Astrocyte of the hippocampus (primary cell): ENCODE measurements at places on chromosomes 11 and 22.
A peak's percentile ranks its signal among the peaks of the same experiment; 100 is the strongest.

GRCh38 chr11:14981507-14981906 is 9.4 kb upstream of the CALCA start:
- DNase-seq = no peak

DNA sequence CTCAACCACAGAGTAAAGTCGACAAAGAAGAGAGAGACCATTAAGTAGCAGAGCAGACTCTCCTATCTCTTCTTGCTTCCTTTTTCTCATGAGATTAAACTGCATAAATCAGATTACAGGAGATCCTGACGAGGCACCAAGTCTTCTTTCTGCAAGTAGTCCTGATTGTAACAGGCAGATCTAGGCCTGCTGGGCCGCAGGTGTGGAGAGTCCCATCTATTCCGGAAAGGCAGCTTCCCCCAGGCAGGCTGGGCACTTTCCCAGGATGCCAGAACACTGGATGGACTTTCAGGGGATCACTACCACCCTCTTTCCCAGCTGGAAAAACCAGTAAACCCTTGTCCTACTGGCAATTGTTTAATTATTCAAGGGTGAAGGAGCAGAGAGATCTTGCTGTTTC is 173.0 kb upstream of the CADM1 start:
- no peak for DNase-seq

DNA sequence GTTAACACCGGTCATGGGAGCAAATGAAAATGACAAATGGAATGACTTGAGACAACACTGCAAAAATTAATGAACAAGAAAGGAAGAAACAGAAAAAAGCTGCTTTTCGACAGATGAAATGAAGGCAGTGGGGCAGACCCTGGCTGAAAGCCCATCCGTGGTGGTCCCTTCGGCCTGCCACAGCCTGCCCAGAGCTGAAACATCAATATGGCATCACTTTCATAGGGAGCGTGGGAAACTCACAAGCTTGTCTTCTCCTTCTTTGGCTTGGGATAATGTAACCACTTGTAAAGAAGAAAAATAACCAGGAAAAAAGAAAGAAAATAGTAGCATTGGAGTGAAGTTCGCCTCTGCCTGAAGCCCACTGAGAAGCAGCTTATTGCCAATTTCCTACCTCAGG is 78.8 kb downstream of the CTTN start:
- no peak for DNase-seq

- no peak for DNase-seq
Observed at GRCh38 chr11:49952091-49952490, at the start of gene OR4C13. Gene OR4C13 (plus strand): TSS chr11:49952391. CDS start chr11:49952423, 32 bp downstream.

DNA sequence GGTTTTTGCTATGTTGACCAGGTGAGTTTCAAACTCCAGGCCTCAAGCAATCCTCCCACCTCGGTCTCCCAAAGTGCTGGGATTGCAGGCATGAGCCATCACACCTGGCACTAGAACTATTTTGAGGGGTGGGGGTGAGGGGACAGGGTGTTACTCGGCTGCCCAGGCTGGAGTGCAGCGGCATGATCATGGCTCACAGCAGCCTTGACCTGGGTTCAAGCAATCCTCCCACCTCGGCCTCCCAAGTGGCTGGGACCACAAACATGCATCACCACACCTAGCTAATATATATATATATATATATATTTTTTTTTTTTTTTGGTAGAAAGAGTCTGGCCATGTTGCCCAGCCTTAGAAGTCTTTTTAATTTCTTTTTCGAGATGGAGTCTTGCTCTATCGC is 17.1 kb upstream of the IFITM3 start:
- DNase-seq = no peak

GRCh38 chr11:104926771-104927611 is 28.7 kb upstream of the CASP12 start:
- DNase-seq = peak; percentile 17
